ENCODE measurements at places on chromosomes 2 and 18. TPM values are rescaled to one million over a fixed set of nuclear protein-coding genes. Genes with fewer than 3 reads are reported as not detected.
A peak's percentile ranks its signal among the peaks of the same experiment; 100 is the strongest.

- H3K27ac ChIP-seq: no peak overlapping the region
- no peak for DNase-seq
- no peaks in the 10 kb centered on the region for H3K36me3 ChIP-seq
- peaks cover 2% of the 10 kb centered on the region for H3K27me3 ChIP-seq
These were observed 204.2 kb downstream of the AGAP1 start for GRCh38 chr2:235698028-235698427.

- H3K27ac ChIP-seq: no peak overlapping the region
- peaks cover 4% of the 10 kb centered on the region for H3K4me1 ChIP-seq
- no peak overlapping the region for H3K4me3 ChIP-seq
- peak; percentile 42 for DNase-seq
These were observed 7.3 kb downstream of the CYS1 start for GRCh38 chr2:10072656-10073480.

- H3K4me3 ChIP-seq: no peak overlapping the region
- H3K27ac ChIP-seq: no peak overlapping the region
- H3K36me3 ChIP-seq: no peaks in the 10 kb centered on the region
- DNase-seq: no peak
- H3K27me3 ChIP-seq: peaks cover 2% of the 10 kb centered on the region
These were observed 115.5 kb downstream of the TWIST2 start for GRCh38 chr2:238963161-238963970.

GRCh38 chr2:175737722-175738361, 264.2 kb downstream of the LNPK start:
- no peaks in the 10 kb centered on the region for H3K36me3 ChIP-seq
- H3K27ac ChIP-seq: no peak overlapping the region
- no peak for DNase-seq

- peak overlapping the region; percentile 3 for H3K4me3 ChIP-seq
- peaks cover 64% of the 10 kb centered on the region for H3K4me1 ChIP-seq
- no peak for DNase-seq
- H3K36me3 ChIP-seq: no peaks in the 10 kb centered on the region
These were observed 5.4 kb upstream of the POLI start for GRCh38 chr18:54263904-54264336.

DNA sequence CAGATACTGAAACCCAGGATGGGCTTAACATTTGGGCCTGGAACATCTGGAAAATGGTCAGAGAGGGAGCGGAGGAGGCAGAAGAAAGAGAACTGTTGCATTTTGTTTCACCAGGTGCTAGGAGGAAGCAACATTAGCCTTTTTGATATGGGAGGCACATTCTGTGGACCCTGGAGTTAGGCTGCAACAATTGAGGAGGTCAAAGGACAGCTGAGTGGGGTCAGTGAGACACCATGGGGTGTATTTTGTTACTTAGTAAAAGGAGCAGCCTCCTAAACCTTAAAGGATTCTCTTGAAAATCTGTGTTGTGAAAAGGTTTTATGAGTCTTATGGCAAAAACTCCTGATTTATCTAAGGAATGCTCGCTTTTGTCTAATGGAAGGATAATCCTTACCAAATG, 124.9 kb downstream of the GREB1L start:
- DNase-seq: no peak
- no peaks in the 10 kb centered on the region for H3K36me3 ChIP-seq
- H3K4me3 ChIP-seq: no peak overlapping the region

GRCh38 chr2:2647141-2647541, 316.1 kb upstream of the MYT1L start:
- no peak overlapping the region for H3K4me3 ChIP-seq
- no peaks in the 10 kb centered on the region for H3K27me3 ChIP-seq
- no peaks in the 10 kb centered on the region for H3K4me1 ChIP-seq

GRCh38 chr2:42163444-42164045, 5.6 kb upstream of the EML4 start:
- H3K4me3 ChIP-seq: no peak overlapping the region
- H3K27ac ChIP-seq: no peak overlapping the region
- H3K27me3 ChIP-seq: no peaks in the 10 kb centered on the region
- H3K36me3 ChIP-seq: peaks cover 7% of the 10 kb centered on the region
- no peak for DNase-seq

DNA sequence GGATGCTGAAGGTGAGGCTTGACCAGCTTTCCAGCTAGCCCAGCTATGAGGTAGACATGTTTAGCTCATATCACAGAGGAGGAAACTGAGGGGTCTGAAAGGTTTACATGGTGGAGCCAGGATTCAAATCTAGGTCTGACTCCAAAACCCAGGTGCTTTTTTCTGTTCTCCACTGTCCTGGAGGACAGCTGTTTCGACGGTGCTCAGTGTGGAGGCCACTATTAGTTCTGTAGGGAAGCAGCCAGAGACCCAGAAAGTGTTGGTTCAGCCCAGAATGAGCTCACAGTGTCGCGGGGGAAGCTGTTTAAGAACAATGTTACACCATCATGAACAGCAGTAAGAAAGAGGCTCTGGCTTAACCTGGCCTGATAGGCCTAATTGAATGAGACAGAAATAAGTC, 11.1 kb downstream of the PROC start:
- H3K36me3 ChIP-seq: no peaks in the 10 kb centered on the region
- H3K4me1 ChIP-seq: no peaks in the 10 kb centered on the region
- no peak overlapping the region for H3K4me3 ChIP-seq
- no peaks in the 10 kb centered on the region for H3K27me3 ChIP-seq

DNA sequence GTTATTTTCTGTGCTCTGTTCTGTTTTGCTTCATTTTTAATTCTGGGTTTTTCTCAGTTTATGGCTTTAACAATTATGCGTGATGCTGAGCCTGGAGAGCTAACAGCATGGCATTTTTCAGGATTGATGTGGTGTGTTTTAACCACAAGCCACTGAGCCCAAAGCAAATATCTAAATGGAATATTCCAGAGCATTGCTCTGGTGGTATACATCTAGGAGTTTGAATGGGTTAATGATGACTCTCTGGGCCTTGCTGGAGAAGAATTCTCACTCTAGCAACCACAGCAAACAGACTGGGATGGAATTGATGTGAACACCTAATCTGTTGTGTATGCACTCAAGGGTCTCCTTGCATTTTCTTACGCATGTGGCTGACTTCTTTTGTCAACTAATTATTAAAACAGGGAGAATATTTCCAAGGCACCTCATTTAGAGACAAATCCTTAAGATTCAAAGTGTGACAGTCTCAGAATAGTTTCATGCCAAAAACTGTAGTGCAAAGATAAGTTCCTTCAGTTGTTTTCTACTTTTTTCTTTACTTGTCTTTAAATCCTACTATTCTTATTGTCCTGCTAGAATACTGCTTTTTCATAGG, 164.0 kb downstream of the DTNA start:
- peaks cover 3% of the 10 kb centered on the region for H3K27me3 ChIP-seq
- H3K27ac ChIP-seq: no peak overlapping the region
- H3K4me3 ChIP-seq: no peak overlapping the region
- no peaks in the 10 kb centered on the region for H3K36me3 ChIP-seq

- H3K36me3 ChIP-seq: no peaks in the 10 kb centered on the region
- H3K27me3 ChIP-seq: peaks cover 22% of the 10 kb centered on the region
- DNase-seq: peak; percentile 84
- H3K4me3 ChIP-seq: peak overlapping the region; percentile 50
- H3K4me1 ChIP-seq: peaks cover 8% of the 10 kb centered on the region
These were observed 16.8 kb upstream of the ITM2C start for GRCh38 chr2:230847883-230848388.

DNA sequence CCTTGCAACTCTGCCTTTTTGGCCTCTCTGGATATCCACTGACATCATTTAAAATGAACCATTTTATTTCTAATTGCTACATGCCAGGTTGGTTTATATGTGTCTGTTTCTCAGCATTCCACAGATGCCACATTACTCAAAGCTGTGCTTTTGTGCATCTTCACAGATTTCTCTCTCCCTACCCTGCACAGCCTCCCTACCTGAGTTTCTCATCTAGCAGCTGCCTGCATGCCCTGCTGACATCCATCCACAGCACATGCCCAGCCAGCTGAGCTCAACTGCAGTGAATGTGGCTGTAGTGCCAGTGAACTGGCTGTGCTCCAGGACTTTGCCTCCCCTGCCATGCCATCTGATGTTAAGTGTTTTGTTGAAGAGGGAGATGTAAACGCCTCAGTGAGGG, 44.5 kb downstream of the PKP4 start:
- H3K36me3 ChIP-seq: no peaks in the 10 kb centered on the region
- no peak overlapping the region for H3K27ac ChIP-seq
- H3K27me3 ChIP-seq: no peaks in the 10 kb centered on the region
- DNase-seq: no peak

DNA sequence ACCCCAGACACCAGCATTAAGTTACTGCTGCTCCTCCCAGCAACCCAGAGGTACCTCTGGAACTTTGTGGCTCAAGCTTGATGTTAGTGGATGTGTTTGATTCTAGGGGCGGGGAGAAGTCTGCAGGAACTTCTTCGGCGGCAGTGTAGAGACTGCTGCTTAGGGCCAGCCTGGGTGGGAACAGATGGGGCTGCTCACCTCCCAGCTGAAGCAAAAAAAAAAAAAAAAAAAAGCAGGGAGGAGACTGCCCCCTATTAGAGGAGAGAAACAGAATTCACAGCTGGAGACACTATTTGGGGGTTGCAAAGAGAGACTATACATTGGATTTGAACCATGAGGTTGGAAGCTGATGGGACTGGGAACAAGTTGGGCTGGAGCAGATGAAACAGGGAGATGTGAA, 28.6 kb upstream of the FAM136A start:
- no peak overlapping the region for H3K27ac ChIP-seq
- H3K4me3 ChIP-seq: no peak overlapping the region
- peaks cover 7% of the 10 kb centered on the region for H3K27me3 ChIP-seq
- no peak for DNase-seq
- H3K4me1 ChIP-seq: no peaks in the 10 kb centered on the region
- H3K36me3 ChIP-seq: no peaks in the 10 kb centered on the region

GRCh38 chr18:3263132-3263700, 1.3 kb downstream of the MYL12B start:
- H3K27me3 ChIP-seq: no peaks in the 10 kb centered on the region
- no peak for DNase-seq
- peak overlapping the region; percentile 74 for H3K27ac ChIP-seq
- H3K4me1 ChIP-seq: peaks cover 78% of the 10 kb centered on the region
- H3K36me3 ChIP-seq: peaks cover 21% of the 10 kb centered on the region

DNA sequence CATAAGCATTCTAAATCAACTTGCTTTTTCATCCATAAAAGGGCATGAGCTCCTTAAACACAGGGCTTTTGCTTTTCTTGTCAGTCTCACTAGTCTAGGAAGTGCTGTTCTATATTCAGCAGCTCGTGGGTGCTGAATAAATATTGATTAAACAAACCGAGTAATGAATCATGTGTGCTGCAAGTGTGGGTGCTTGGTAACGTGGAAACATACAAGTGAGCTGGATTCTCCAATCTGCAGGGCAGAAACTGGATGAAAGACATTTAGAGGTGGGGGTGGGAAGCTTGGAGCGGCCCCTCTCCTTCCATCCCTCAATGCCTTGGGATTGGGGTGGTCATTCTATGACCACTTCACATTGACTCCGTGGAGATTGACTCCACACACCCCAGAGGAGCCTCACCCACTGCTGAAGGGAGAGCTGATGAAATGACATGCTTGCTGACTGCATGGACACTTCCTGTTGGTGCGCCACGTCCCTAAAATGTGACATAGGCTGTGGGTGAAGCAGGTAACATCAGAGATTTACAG, 114.6 kb downstream of the DOCK10 start:
- H3K27ac ChIP-seq: peak overlapping the region; percentile 78
- H3K4me1 ChIP-seq: peaks cover 98% of the 10 kb centered on the region
- peaks cover 76% of the 10 kb centered on the region for H3K36me3 ChIP-seq
- peak overlapping the region; percentile 11 for H3K4me3 ChIP-seq

- no peaks in the 10 kb centered on the region for H3K36me3 ChIP-seq
- DNase-seq: no peak
- H3K27ac ChIP-seq: no peak overlapping the region
- no peak overlapping the region for H3K4me3 ChIP-seq
These were observed 9.7 kb downstream of the PDCD1 start for GRCh38 chr2:241848761-241849615.

GRCh38 chr2:7992612-7993602, 688.9 kb upstream of the ID2 start:
- no peaks in the 10 kb centered on the region for H3K36me3 ChIP-seq
- H3K4me3 ChIP-seq: no peak overlapping the region
- no peaks in the 10 kb centered on the region for H3K4me1 ChIP-seq
- H3K27me3 ChIP-seq: peaks cover 4% of the 10 kb centered on the region
- no peak overlapping the region for H3K27ac ChIP-seq
- DNase-seq: no peak

- H3K27me3 ChIP-seq: no peaks in the 10 kb centered on the region
- no peak overlapping the region for H3K27ac ChIP-seq
- no peak for DNase-seq
- H3K36me3 ChIP-seq: no peaks in the 10 kb centered on the region
- no peaks in the 10 kb centered on the region for H3K4me1 ChIP-seq
- H3K4me3 ChIP-seq: no peak overlapping the region
These were observed 326.2 kb upstream of the SOX11 start for GRCh38 chr2:5365871-5366461.

GRCh38 chr2:191895195-191895594, 48.3 kb upstream of the CAVIN2 start:
- H3K27me3 ChIP-seq: no peaks in the 10 kb centered on the region
- H3K27ac ChIP-seq: no peak overlapping the region
- DNase-seq: no peak
- H3K4me3 ChIP-seq: no peak overlapping the region

- no peaks in the 10 kb centered on the region for H3K36me3 ChIP-seq
- no peak overlapping the region for H3K27ac ChIP-seq
These were observed 17.3 kb downstream of the ALPK2 start for GRCh38 chr18:58611395-58612131.

DNA sequence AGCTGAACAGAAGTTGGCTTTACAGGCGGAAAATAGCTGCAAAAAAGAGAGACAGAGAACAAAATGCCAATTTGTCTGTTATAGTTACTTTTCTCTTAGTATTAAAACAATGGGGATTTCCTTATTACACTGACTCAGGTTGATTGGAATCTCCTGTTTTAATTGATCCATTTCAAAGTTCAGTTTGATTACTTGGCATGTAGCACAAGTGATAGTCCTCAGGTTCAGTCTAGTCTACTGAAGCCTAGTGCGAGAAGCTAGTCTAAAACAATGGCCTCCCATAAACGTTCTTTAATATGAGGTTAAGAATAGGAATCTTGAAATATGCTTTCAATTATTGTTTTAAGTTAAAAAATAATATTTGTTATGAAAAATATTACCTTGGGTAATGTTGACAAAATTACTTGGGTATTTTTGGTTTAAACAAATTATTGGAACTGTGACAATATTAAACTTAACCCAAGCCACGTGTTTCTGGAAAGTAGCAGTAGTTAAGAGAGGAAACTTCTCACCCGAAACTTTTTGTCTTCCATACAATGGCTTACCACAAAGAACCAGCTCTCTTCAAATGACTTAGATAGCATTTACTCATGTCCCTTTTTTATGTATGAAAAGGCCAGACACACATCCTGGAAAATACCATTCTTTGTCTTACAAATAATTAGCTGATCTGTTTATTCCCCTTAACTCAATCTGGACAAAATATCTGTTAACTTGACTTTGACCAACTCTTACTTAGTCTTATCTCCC, 1326.2 kb upstream of the TMEFF2 start:
- DNase-seq: no peak
- no peak overlapping the region for H3K4me3 ChIP-seq
- H3K4me1 ChIP-seq: no peaks in the 10 kb centered on the region
- no peaks in the 10 kb centered on the region for H3K36me3 ChIP-seq
- no peak overlapping the region for H3K27ac ChIP-seq

Gene DSG1
- total RNA-seq: not detected

Gene CRYGC
- total RNA-seq: not detected

Gene SP5
- total RNA-seq: not detected

Gene CREB1
- total RNA-seq: 112 TPM

Gene HRH4
- not detected for total RNA-seq

Gene CKAP2L
- 1.2 TPM for total RNA-seq

Gene SIGLEC15
- not detected for total RNA-seq

Gene ABHD1
- 0.20 TPM for total RNA-seq

Gene EPG5
- 34.2 TPM for total RNA-seq

Gene RESP18
- total RNA-seq: not detected

Gene C2orf66
- total RNA-seq: not detected

Gene C1QL2
- not detected for total RNA-seq

Gene LYG2
- total RNA-seq: not detected

Gene DCDC2C
- total RNA-seq: not detected
